Adrenal gland (tissue), 19 donors: ENCODE measurements at places on chromosomes 6 and 20. TPM values are rescaled to one million over a fixed set of nuclear protein-coding genes. Genes with fewer than 3 reads are reported as not detected.

The C20orf202 gene
- 0.29 TPM for polyA plus RNA-seq

The SOBP gene
- polyA plus RNA-seq: 13.9 TPM

The RIMS1 gene
- 0.88 TPM for polyA plus RNA-seq

The MOCS1 gene
- polyA plus RNA-seq: 10.2 TPM

The ID4 gene
- 9.3 TPM for polyA plus RNA-seq

The PSMF1 gene
- polyA plus RNA-seq: 30.0 TPM

The EPPIN gene
- polyA plus RNA-seq: not detected
